ENCODE measurements at places on chromosomes 3 and 15.
A peak's percentile ranks its signal among the peaks of the same experiment; 100 is the strongest.

GRCh38 chr15:34651997-34652725 lies 68.7 kb upstream of the GOLGA8B start:
- no peak for DNase-seq

GRCh38 chr3:139309880-139310279 lies 33.9 kb upstream of the MRPS22 start:
- no peak for DNase-seq

GRCh38 chr3:105364128-105364527 lies 2.6 kb upstream of the ALCAM start:
- DNase-seq: no peak

DNA sequence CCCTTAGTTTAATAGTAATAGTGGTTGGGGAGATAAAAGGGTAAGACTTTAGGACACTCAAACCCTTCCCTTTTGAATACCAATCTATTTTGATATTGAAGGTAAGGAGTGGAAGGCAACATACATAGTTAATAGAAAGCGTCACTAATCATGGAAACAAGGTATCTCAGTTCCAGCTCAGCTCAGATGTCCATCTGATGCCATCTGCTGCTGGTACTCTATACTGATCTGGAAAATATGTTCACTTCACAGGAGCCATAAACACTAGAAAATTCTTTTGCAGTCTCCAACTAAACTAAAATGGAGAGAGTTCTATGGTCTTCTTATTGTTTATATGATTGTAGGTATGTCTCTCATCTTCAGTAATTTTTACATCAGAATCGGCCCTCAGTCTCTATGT lies 1777.1 kb downstream of the OTOL1 start:
- DNase-seq: no peak

- no peak for DNase-seq
These were observed 186.3 kb upstream of the ATP11B start for GRCh38 chr3:182606905-182607504.

- peak; percentile 45 for DNase-seq
These were observed 161.8 kb upstream of the TBL1XR1 start for GRCh38 chr3:177358977-177359592.

DNA sequence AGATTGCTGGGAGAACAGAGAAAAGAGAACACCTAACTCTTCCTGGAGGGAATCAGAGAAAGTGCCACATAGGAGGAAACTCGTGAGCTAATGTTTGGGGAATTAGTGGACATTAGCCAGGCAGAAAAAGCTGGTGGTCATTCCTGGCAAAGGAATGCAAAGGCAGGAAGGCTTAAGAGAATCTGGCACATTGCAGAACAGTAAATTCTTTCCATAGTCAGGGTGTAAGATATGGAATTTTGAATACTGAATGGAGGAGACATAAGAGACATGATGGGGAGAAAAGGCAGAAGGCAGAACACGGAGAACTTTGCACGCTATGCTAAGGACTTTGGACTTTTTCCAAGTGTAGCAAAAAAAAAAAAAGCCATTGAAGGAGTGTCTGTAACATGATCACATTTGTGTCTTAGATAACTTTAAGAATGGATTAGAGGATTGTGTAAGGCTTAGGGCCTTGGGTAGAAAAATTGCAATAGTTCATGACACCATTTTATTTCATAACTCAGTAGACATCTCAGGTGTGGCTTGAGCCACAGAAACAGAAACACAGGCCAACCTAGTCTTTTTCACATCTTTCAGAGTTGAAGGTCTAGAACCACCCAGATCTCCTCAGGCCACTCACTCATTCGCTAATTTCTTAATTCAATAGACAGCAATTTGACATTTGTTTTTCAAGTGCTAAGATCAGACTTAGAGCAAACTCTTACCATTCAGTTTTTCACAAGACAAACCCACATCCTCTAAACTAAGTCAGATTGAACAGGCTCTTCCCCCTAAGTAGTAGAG lies 31.2 kb upstream of the CCDC80 start:
- no peak for DNase-seq

DNA sequence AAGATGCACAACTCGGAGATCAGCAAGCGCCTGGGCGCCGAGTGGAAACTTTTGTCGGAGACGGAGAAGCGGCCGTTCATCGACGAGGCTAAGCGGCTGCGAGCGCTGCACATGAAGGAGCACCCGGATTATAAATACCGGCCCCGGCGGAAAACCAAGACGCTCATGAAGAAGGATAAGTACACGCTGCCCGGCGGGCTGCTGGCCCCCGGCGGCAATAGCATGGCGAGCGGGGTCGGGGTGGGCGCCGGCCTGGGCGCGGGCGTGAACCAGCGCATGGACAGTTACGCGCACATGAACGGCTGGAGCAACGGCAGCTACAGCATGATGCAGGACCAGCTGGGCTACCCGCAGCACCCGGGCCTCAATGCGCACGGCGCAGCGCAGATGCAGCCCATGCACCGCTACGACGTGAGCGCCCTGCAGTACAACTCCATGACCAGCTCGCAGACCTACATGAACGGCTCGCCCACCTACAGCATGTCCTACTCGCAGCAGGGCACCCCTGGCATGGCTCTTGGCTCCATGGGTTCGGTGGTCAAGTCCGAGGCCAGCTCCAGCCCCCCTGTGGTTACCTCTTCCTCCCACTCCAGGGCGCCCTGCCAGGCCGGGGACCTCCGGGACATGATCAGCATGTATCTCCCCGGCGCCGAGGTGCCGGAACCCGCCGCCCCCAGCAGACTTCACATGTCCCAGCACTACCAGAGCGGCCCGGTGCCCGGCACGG lies 991 bp downstream of the SOX2 start:
- DNase-seq: no peak

DNA sequence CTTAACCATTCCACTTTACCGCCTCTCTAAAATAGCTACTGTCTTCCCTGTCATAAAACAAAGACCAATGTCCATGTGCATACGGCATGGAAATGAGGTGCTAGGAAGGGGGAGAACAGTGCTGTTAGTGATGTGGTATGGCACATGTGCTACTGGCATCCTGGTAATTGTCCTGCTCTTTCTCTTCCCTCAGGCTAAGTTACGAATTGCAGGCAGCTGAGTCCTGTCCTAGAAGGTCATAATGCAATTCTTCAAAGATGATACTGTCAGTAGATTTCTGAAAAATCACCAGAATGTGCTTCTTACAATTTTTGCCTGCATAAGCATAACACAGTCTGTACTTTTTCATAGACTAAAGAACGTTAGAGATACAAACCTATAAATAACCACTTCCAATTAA lies 216.8 kb downstream of the RSL24D1 start:
- DNase-seq: no peak

DNA sequence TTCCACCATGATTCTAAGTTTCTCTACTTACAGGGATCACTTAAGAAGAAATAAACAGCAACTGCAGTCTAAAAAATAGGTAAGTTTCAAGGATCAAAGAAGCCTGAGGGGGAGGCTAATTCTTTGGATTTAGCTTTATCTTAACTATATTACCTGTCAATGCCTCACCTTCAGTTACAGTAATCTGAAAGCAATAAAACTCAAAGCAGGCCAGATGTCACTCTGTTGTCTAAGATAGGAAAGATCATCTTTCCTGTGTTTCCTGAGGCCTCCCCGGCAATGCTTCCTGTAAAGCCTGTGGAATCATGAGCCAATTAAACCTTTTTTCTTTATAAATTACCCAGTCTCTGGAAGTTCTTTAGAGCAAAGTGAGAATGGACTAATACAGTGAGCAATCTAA lies 60.2 kb downstream of the NPTN start:
- no peak for DNase-seq

DNA sequence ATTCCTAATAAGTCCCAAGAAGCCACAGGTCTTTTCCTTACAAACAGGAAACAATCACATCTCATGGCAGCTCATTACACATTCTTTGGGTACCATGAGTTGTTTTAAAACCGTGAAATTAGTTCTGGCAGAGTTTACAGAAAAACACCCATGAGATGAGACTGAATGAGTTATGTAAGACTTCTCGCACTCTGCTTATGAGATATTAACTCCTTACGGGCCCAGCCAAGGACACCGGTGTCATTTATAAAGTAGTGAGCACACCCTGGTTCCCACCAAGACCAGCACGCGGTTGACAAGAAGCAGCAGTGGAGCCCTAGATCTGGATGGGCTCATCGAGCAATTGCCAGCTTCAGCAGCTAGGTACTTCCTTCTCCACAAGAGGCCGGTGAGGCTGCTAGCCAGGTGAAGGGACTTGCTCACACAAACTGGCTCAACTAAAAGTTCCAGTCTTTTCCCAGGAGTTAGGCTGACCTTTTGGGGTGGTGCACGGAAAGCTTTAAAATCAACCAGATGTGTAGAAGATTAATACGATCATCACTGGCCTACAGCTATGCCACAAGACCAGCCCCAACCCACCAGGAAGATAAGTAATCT lies 318.6 kb upstream of the ICE2 start:
- no peak for DNase-seq

- peak; percentile 74 for DNase-seq
These were observed 88.0 kb downstream of the LRRK1 start for GRCh38 chr15:101006931-101007691.

DNA sequence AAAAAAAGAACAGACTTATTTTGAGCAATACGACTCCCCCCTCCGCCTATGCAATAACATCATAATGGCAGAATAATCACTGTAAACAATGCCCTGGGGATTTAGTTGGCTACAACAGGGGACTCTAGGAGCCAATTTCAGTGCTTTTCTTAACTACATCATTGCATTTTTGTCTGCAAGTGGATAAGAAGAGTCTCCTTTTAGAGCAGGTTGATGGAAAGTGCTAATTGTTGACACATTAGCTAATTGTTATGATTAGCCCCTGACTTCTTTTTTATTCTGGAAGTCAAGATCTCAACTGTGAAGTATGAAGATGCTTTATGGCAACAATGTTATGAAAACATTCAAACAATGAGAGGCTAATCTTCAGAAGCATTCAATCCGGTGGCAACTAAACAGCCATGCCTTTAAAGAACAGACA lies 121.2 kb downstream of the MECOM start:
- DNase-seq: peak; percentile 48

GRCh38 chr3:31699309-31699953 lies 166.7 kb downstream of the STT3B start:
- DNase-seq: no peak

- DNase-seq: no peak
These were observed 773.1 kb upstream of the NR2F2 start for GRCh38 chr15:95557226-95558046.

DNA sequence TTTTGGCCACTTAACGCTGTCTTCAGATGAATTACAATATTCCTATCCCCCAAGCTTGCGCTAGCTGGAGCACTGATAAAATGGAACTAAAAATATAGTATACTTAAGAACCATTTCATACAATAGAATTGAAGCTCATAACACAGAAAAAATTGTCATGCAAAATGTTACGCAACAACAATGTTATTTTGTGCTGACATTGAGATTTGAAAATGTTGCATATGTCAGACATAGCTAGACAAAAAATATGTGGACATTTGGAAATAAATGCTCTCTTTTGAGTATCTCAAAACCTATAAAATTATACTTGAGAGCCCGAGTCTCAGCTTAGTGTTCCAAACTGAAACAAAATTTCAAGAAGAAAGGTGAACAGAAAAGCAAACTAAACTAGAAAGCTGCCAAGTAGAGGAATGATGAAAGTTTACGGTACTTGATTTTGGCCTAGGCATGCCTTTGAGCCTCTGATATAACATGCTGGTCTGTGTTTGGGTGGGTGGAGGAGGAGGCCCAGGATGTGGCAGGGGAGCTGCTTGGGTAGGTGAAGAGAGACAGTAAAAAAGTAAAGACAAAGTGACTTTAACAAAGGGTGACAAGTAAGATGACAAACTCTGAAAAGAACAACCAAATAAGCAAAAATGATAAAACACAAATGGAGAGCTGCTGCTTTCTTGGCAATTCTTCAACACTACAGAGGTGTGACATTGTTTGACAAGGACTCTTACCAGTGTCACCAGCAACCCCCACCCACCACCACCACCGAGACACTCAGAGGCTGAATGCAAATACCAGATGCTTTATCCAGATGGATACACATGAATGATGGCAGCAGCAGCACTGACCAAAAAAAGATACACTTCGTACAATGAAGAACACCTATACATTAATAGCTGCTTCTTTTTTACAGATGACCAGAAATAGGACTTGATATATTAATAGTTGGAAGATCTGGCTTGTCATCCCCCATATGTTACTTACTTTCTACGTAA lies 129.3 kb upstream of the FEZF2 start:
- DNase-seq: no peak

GRCh38 chr3:132134611-132135010 lies 99.8 kb upstream of the CPNE4 start:
- DNase-seq: no peak
